Ecto neural progenitor cell (in vitro differentiated cells): ENCODE measurements at places on chromosomes 2 and 18.
A peak's percentile ranks its signal among the peaks of the same experiment; 100 is the strongest.

GRCh38 chr2:161135951-161136593 is 24.2 kb upstream of the TANK start:
- DNase-seq: no peak

DNA sequence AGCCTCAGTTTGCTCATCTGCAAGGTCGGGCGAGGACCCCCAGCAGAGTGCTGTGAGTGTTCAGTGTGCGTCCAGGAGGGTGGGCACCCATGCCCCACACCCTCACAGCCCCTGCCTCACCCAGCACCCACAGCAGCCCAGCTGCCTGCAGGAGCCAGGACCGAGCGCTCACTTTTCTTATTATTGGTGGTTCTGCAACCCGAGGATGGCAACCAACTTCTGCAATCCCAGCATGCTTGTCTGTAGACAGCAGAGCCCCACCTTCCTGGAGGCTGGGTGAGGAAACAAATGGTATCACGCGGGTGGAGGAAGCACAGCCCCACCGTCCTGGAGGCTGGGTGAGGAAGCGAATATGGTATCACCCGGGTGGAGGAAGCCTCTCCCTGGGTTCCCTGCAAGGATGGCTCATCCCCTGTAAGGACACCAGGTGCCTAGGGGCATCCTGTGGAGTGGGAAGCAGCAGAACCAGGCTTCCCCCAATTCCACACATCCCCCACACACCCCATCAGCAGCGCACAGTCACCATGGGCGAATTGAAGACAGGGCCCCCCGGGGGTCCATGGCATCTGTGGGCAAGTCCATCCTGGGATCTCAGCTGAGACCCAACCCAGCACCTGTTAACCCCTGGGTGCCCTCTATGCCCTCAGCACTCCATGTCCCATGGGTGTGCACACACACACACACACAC is 220.5 kb upstream of the RAB6C start:
- DNase-seq: peak; percentile 43

GRCh38 chr2:189633392-189633811 is 27.9 kb upstream of the ASNSD1 start:
- no peak for DNase-seq

DNA sequence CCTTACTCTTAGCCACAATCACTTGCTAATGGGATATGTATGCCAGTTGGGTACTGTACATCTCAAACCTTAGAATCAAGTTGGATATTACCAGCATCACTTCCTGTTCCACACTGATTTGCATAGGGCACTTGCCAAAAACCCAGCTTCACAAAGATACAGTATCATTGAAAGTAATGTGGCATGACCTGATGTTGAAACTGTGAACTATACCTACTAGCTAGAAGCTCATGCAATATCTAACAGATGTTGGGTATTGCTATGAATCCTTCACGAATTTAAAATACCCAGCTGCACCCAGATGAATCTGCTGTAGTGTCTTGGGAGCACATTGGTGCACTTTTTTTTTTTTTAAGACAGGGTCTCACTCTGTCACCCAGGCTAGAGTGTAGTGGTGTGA is 6.5 kb upstream of the STAMBP start:
- DNase-seq: no peak

- no peak for DNase-seq
These were observed 432.1 kb downstream of the LPIN1 start for GRCh38 chr2:12178289-12179080.

- no peak for DNase-seq
These were observed 163.7 kb upstream of the ACVR2A start for GRCh38 chr2:147681093-147681492.

GRCh38 chr2:58922245-58922644 is 681.1 kb upstream of the FANCL start:
- DNase-seq: no peak

DNA sequence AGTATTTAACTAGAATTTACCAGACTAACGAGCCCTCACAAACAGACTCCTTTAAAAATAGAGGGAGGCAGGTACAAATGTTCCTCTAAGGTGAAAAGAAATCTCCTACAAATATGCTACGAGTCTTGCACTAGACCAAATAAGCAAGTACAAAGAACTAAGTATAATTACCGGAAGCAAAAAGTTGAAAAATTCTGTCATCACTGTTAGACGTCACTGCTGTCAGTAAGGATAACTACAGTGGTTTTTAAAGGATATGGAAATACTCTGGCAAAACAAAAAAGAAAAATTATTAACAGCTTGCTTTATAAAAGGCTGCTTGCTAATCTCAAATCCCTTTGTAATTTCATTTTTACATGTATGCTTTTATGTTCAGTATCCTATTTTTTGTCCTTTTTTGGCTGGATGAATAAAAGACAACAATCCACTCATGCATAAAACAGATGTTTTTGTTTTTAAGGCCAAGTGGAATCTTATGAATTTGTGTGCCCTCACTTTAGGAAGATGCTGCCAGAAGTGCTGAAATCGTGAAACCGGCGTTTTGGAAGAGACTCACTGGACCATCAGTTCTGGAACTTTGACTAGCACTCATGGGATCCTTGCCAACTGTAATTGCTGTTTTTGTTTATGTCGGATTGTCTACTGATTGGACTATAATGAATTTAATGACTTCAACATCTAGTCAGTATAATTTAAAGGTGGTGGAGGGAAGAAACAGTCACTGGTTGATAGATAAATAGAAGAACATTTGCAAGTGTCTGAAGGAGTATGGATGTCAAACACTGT is 6.7 kb downstream of the ZNF521 start:
- no peak for DNase-seq

DNA sequence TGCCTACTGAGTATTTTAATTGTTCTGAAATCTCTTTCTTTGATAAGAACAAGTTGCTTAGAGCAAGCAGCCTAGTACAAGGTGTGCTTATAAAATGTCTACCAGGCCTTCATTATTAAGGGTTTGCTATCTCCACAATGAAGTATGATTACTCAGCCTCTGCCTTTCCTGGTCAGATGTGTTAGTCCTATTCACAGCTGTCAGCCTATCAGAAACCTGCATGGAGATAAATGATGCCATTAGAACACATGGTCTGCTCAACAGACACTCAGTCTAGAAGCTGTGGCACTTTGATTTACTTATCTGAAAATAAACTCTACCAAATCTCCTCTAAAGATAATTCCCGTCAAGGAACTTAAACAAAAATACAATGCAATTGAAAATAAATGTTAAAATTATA is 448.7 kb downstream of the ERBB4 start:
- no peak for DNase-seq

DNA sequence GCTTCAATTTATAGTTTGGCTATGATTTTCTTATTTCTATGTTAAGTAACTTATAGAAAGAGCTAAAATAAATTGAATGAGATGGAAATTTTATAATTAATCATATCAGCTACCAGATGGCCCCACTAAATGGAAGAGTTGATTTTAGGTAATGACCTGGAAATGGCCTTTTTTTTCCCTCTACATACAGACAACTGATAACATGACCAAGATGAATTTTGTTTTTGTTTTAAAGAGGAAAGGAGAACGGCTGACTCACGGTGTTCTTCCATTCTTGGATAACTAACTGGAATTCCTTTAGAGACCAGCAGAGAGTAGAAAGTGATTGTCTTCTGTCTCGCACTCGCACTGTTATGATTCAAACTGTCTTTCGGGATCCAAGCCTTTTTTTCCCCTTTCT is 91.0 kb downstream of the TMEM185B start:
- DNase-seq: no peak

GRCh38 chr18:59631583-59632181 is 65.5 kb downstream of the CCBE1 start:
- DNase-seq: peak; percentile 43

DNA sequence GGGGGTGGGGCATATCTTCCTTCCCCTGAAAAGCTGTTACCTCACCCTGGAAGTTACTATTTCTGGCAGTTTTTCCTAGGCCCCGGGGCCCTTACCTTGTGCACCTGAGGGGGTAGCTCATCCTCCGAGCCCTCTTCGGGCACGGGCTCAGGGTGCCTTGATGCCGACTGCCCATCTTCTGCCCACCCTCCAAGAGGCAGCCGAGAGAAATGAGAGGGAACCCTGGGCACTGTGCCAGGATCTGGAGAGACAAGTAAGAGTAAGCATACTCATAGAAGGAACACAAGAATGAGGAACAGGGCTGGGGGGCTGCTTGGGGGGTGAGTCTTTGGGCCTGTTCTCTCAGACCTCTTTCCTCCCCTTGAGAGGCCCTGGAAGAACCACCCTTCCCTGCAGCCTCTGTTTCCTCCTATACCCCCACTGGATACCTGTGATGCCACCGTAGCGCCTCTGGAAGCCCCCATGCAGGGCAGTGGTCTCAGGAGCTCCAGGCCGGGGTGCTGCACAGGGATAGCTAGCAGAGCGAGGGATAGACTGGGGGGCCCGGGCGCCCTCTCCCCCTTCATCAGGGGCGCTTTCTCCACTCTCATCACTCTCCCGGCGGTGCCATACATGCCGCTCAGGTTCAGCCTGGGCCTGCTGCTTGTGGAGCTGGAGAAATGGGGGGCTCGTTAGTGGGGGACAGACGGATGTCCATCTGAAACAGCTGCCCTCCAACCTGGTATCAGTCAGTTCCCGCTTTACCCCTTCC is 2.1 kb upstream of the ABCB6 start:
- DNase-seq: no peak

DNA sequence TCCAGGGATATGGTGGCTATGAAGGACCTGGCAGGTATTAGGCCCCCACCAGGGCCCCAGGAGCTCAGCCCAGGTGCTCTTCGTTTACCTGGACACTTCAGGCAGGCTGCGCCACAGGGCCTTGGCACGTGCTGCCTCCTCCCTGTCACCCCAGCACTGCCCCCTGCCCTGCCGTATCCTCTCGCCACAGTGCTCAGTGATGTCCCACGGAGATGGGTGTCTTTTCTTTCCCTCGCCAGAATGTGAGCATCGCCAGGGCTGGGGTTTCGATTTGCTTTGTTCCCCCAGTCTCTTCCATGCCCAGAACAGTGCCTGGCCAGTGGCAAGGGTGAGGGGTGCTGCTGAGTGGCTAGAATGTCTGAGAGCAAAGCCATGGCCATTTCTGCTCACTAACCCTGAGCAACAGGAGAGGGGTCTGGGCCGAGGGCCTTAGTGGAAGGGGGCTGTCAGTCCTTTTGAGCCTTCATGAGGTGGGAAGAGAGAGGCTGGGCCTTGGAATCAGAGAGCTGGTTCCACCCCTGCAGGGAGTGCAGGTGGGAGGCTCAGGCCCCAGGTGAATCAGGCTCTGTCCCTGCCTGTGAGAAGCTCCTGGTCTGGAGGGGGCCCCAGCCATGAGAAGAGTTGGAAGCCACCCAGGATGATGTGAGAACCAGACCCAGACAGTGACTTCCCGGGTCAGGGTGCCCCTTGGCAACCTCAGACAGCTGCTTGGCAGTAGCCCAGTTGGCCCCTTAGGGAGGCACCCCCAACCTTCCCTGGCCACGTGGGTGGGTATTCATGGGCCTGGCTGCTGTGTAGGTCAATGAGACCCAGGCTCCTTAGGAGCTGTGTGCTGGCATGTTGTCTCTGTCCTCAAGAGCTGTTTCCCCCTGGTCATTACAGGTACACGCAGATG is 129.9 kb upstream of the HS6ST1 start:
- peak; percentile 42 for DNase-seq

DNA sequence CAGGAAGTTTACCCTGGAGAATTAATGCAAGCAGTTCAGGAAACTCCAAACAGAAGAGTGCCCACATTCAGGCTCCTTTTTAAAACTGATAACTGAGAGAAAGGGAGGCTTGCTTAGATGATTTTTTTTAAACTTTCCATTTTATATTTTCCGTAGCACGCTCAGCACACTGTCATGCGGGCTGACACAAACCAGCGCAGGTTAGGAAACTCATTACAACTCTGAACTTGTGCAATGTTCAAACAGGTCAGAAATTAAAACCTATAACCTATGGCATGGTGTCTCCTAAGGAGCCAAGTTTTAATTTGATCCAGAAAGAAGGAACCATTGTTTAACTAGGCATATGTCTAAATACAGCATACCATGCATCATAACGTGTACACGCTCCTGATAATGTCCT is 117.7 kb upstream of the SMIM21 start:
- no peak for DNase-seq

GRCh38 chr2:207706936-207707860 is 4.2 kb upstream of the CCNYL1 start:
- no peak for DNase-seq

- peak; percentile 72 for DNase-seq
These were observed 10.6 kb downstream of the PTPRM start for GRCh38 chr18:7577706-7578105.

GRCh38 chr2:19936203-19936602 is 34.4 kb upstream of the TTC32 start:
- DNase-seq: no peak

GRCh38 chr18:48806551-48807261 is 144.1 kb downstream of the SMAD7 start:
- peak; percentile 37 for DNase-seq

DNA sequence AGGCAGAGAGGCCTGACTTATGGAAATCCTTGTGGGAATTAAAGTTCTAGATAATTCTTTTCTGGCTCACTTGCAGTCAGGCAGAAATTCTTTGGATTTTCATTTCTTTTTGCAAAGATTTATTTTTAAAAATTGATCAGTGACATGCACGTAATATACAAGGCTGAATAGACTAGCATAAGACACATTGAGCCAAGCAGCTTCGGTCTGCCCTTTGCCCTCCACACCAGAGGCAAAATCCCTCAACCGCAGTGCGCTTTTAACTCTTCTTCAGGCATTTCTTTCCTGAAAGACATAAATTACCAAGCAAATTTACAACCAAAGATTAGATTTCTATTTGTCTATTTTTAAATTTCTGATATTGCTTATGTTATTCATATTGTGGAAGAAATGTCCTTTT is 227.9 kb downstream of the LOXHD1 start:
- DNase-seq: no peak

- no peak for DNase-seq
These were observed at the start of gene ABCA12 for GRCh38 chr2:215138479-215138878. Gene ABCA12 (minus strand): TSS chr2:215138626. CDS start chr2:215138208, 418 bp downstream.

GRCh38 chr18:4821801-4822200 is 366.7 kb upstream of the DLGAP1 start:
- no peak for DNase-seq

- peak; percentile 23 for DNase-seq
These were observed 5.5 kb downstream of the CYB5A start for GRCh38 chr18:74286106-74286855.

- no peak for DNase-seq
These were observed 365.2 kb downstream of the CLIP4 start for GRCh38 chr2:29480426-29480825.

GRCh38 chr18:79695856-79696850 is 16.6 kb downstream of the CTDP1 start:
- DNase-seq: no peak

- DNase-seq: peak; percentile 49
These were observed 25.9 kb downstream of the STPG4 start for GRCh38 chr2:47129191-47129706.

DNA sequence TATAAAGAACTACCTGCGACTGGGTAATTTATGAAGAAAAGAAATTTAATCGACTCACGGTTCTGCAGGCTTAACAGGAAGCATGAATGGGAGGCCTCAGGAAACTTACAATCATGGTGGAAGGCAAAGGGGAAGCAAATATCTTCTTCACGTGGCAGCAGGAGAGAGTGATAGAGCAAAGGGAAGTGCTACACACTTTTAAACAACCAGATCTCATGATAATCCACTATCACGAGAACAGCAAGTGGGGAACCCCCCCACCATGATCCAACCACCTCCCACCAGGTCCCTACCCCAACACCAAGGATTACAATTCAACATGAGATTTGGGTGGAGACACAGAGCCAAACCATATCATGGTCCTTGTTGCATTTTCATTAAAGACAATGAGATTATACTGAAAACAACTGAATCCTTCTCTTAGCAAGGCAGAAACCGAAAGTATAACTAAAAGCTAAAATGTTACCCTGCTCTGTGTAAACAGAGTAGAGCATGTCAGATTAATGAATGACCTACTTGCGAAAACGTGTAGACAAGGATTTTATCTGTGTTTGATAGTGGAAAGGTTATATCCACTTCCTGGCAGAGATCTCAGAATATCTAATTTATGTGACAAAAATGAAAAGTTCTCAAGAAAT is 60.1 kb upstream of the RBBP8 start:
- no peak for DNase-seq
